ENCODE measurements at places on chromosomes 5 and 9. TPM values are rescaled to one million over a fixed set of nuclear protein-coding genes. Genes with fewer than 3 reads are reported as not detected.

GRCh38 chr5:68504306-68504705, 288.8 kb downstream of the PIK3R1 start:
- no peak for DNase-seq

MYO10 gene
- 99.8 TPM for total RNA-seq

IL4 gene
- total RNA-seq: not detected

DNA sequence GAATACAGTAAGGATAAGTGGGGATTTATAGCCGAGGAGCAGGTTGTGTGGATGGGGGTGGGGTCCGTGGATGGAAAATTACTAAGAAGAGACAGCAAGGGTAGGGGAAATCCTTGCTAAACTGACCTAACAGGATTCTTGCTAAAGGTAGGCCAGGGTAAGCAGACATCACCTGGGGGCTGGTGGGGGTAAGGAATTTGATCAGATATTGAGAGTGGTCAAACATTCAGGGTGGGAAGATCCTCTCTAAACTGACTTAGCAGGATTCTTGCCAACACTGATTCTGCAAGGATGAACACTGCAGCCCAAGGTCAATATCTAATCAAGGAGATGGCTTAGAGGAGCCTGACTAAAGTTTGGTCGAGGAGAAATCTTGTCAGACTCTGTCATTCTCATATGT, 2.7 kb upstream of the PLGRKT start:
- no peak for DNase-seq

GRCh38 chr5:71986101-71986500, 121.2 kb upstream of the MAP1B start:
- no peak for DNase-seq

DNA sequence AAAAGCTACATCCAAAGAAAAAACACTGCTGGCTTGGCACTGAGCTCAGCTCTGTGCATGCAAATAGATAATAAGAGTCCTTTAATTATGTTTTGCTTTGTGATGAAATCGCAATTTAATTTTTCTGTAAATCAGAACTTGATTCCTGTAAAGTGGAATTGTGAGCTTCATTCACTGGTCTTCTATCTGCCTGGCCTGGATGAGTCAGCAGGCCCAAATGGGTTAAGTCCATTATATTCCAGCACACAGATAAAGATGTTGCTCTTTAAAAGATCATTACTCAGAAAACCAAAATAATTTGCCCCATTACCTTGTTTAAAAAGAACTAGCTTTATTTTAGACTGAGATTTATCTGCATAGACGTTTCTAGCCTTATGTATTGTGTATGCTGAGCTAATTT, 90.4 kb downstream of the CARTPT start:
- DNase-seq: no peak

- DNase-seq: no peak
Observed at GRCh38 chr9:119334745-119335144, 34.5 kb downstream of the BRINP1 start.

- DNase-seq: no peak
Observed at GRCh38 chr9:36341936-36342577, 58.0 kb downstream of the RNF38 start.

DNA sequence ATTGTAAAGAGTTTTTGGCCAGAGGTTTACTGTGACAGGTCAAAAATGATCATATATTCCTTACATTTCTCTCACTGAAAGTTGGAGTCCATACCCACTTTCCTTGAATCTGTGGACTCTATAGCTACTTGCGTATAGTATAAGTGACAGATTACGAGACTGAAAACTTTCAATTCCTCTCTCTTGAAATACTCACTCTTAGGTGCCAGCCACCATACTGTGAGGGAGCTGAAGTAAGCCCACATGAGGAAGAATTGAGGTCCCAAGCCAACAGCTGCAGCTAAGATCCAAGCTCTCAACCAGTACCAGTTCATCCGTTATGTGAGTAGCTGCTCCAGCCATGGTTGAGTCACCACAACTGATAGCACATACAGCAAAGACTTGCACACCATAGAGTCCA, 128.1 kb upstream of the FAM174A start:
- DNase-seq: no peak

DNA sequence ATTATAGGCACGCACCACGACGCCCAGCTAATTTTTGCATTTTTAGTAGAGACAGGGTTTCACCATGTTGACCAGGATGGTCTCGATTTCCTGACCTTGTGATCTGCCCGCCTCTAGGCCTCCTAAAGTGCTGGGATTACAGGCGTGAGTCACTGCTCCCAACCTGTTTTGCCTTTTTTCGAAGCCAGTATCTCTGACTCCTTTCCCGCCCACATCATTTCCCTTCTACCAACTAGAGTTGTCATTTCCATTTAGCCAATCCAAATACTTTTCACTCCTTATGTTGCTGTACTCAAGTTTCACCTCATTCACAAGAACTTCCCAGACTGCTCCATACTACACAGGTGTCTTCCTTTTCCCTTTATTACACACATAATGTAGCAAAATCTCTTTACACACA, 502.6 kb upstream of the CDH6 start:
- no peak for DNase-seq

GRCh38 chr9:137397675-137398423, 25.1 kb downstream of the EXD3 start:
- no peak for DNase-seq

- DNase-seq: no peak
Observed at GRCh38 chr5:61020415-61020814, 75.4 kb downstream of the NDUFAF2 start.

SGCD gene
- total RNA-seq: 6.1 TPM

PCDHA2 gene
- total RNA-seq: 1.3 TPM

SPATA9 gene
- 21.2 TPM for total RNA-seq

DNA sequence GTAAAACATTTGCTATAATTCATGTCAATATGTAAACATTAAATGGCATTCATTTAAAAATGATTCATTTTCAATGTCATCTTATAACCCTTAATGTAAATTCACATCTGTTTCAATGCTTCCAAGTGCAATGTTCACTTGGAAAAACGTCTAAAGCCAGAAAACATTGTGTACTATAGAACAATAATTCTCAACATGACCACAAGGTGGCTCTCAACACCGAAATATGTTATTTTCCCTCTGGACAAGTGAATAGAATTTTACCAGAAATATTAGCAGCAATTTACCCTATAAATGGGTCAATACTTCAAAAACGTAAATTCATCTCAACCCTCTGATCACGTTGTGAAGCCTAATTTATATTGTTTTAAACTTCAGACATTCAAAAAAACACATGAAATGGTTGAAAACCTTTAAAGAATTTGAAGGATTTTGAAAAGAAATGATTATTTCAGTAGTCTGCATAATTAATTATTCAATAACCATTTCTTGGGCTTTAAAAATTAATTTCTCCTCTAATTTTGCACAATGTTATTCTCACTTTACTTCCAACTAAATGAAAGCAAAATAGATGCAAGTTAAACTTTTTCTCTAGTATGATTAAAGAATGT, 11.0 kb downstream of the CDH10 start:
- peak; percentile 16 for DNase-seq

- no peak for DNase-seq
Observed at GRCh38 chr9:93045521-93045920, 13.0 kb upstream of the SUSD3 start.

DNA sequence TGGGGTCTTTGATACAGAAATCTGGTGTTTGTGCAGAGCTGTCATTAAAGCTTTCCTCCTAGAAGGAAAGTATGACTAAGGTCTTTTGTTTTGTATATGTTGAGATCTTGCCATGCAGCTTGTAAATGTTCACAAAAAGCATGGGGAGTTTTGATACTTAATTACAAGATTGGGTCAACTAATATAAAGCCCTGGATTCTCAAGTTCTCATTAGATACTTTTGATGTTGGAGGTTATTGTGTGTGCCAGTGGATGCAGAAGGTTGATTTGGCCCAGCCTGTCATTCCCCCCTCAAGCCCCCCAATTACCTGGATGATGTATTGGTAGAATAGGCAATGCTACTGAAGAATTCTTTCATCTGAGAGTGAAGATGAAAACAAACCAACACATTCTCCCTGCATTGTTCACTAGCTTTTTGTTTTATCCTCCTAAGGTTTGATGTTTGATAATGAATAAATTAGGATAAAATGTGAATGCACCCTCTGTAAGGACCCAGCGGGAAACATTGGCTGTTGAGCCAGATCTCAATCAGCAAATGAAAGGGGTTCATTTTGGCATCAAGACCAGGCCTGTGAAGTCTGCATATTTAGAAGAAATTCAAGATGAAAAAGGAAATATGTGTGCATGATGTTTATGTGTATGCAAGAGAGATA, 61.9 kb upstream of the ADAMTS19 start:
- no peak for DNase-seq

GTF2H2 gene
- total RNA-seq: 19.8 TPM

DNA sequence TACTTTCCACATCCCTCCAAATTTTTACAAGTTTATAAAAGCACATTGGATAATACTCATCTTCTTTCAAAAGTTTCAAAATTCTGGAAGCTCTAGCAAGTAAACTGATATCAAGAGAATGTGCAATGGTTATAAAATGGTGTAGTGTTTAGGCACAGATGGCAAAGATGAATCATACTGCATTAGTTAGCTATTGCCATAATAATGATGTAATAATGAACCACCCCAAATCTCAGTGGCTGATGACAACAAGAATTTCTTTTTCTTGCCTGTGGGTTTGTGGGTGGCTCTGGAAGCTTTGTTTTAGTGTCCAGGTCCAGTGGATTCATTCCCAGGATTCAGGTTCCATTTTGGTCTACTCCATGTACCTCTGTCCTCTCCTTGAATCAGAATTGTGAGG, 319.0 kb downstream of the BRINP1 start:
- no peak for DNase-seq

- no peak for DNase-seq
Observed at GRCh38 chr9:97874624-97875023, 21.6 kb downstream of the FOXE1 start.

DNA sequence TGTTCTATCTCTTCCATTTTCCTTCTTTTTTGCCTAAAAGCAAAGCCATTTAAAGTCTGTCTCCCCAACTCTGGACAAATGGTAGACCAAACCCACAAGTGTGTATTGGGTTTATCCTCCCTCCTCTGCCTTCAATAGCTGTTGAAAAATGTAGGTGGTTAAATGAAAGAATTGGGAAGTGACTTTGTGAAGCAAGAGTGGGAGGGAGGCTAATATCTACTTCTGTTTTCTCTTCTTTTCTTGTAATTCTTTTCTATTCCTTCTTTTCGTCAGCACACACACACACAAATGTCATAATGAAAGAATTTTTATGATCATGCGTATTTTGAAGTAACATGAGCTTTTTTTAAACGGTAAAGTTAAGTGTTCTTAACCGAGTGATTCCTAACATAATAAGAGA, 3.8 kb downstream of the CCDC152 start:
- no peak for DNase-seq

DNA sequence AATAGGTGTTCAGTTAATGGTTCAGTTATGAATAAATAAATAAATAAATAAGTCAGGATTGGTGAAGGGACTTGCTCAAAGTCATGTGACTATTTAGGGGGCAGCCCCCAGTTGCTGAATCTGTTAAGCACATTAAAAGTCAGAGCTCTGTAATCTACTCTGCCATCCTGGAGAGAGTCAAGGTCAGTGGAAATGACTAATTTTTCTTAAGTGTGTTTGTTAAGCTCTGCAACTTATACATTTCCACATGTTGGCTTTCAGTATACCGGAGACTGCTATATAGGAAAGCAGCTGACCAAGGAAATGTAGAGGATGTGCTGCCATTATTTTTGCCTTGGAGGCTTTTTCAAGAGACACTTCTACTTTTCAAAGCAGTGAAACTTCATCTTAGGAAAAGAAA, 57.9 kb downstream of the KIAA1958 start:
- no peak for DNase-seq

DNA sequence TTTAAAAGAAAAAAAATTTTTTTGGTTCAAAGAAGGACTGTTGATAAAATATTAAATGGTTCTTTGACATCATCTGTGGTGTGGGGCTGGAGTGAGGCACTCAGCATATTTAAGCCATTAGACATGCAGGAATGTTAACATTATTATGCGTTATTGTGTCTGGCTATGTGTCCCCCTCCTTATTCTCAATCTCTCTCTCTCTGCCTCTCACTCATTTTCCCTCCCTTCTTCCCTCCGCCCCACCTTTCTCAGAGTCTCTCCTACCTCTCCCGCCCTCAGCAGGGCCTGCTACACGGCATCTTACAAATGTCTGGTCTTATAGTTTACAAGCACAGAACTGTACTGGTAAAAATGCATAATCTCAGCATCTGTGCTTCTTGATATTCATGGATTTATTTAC, 287.8 kb upstream of the TMEM161B start:
- no peak for DNase-seq

COL27A1 gene
- total RNA-seq: 25.7 TPM

PCDHB7 gene
- total RNA-seq: 3.3 TPM

- no peak for DNase-seq
Observed at GRCh38 chr5:22887566-22887965, 34.4 kb upstream of the CDH12 start.

SHOC1 gene
- total RNA-seq: 36.8 TPM

PROB1 gene
- total RNA-seq: 3.6 TPM

PCDHB13 gene
- 8.6 TPM for total RNA-seq

GRCh38 chr9:83511051-83511450, 27.1 kb downstream of the FRMD3 start:
- DNase-seq: no peak

- DNase-seq: peak; percentile 14
Observed at GRCh38 chr9:37036371-37036775, 2.3 kb upstream of the PAX5 start.

GRCh38 chr5:160685219-160685618, 166.8 kb downstream of the ATP10B start:
- DNase-seq: no peak

DNA sequence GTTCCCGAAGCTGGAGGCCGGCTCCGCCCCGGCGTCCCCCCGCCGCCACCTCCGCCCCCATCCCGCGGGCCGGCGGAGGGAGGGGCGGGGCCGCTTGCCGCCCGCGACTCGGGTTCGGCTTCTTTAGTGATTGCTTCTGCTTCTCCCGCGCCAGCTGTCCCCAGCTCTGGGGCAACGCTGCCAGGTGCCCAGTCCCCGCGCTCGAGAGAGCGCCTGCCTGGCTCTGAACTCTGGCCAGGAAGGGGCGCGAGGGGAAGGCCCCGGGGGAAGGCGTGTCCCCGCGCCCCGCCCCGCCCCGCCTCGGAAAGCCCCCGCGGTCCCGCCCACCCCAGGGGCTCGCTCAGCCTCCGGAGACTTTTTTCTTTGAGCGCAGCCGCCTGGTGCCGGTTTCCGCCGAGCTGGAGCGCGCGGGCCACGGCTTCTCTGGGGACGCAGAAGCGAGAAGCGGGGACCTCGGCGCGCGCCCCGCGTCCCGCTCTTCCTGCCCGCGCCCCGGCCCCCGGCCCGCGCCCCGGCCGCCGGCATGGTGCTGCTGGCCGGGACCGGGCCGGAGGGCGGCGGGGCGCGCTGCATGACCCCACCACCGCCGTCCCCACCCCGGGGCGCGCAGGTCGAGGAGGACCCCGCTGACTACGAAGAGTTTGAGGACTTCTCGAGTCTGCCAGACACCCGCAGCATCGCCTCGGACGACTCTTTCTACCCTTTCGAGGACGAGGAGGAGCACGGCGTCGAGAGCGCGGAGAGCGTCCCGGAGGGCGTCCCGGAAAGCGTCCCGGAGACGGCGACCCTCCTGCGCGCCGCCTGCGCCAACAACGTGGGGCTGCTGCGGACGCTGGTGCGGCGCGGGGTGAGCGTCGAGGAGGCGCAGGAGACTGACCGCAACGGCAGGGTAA, at the start of gene ANKRD33B:
Gene ANKRD33B, plus strand, starts transcription at position 126 of the 893 bp plus-strand sequence. Its CDS starts 398 bp downstream, at position 524.
- peak; percentile 33 for DNase-seq

GRCh38 chr9:107711542-107711941, 222.0 kb upstream of the KLF4 start:
- DNase-seq: no peak

Data from testis (tissue), 5 donors.